ENCODE measurements at places on chromosomes 3 and 15. TPM values are rescaled to one million over a fixed set of nuclear protein-coding genes. Genes with fewer than 3 reads are reported as not detected.

- peak; percentile 32 for DNase-seq
Measured at GRCh38 chr15:60519218-60519617, 40.3 kb upstream of the ICE2 start.

- DNase-seq = no peak
Measured at GRCh38 chr15:76158226-76158625, 98.4 kb downstream of the TMEM266 start.

DNA sequence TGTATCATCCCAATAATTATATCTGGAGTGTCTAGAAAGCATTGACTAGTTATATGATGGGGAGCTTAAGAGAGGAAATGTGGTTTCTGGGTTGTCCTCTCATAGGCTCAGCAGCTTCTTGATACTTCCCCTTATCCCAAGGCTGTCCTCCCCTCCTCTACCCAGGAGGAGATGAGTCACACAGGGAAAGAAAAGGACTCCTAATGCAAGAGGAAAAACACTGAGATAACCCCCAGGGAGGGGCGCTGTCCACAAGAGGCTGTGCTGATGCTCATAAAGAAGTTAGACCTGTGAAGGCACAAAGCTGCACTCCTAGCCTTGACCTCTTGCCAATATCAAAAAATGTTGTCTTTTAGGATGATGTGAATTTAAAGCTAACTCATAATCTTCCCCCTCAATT is 28.8 kb upstream of the GYG1 start:
- peak; percentile 46 for DNase-seq

- DNase-seq = no peak
Measured at GRCh38 chr3:148205977-148206376, 491.7 kb upstream of the AGTR1 start.

- DNase-seq = no peak
Measured at GRCh38 chr3:140170612-140171011, 235.6 kb downstream of the CLSTN2 start.

GRCh38 chr3:134102976-134103375 is 73.3 kb upstream of the SLCO2A1 start:
- no peak for DNase-seq

- peak; percentile 75 for DNase-seq
Measured at GRCh38 chr15:53209396-53210042, 419.4 kb upstream of the ONECUT1 start.

GRCh38 chr15:75827691-75828090 is 15.6 kb upstream of the UBE2Q2 start:
- DNase-seq = peak; percentile 86

GRCh38 chr15:38216763-38217162 is 35.9 kb upstream of the SPRED1 start:
- DNase-seq = no peak

- peak; percentile 81 for DNase-seq
Measured at GRCh38 chr15:92429378-92430068, 35.8 kb downstream of the ST8SIA2 start.

DNA sequence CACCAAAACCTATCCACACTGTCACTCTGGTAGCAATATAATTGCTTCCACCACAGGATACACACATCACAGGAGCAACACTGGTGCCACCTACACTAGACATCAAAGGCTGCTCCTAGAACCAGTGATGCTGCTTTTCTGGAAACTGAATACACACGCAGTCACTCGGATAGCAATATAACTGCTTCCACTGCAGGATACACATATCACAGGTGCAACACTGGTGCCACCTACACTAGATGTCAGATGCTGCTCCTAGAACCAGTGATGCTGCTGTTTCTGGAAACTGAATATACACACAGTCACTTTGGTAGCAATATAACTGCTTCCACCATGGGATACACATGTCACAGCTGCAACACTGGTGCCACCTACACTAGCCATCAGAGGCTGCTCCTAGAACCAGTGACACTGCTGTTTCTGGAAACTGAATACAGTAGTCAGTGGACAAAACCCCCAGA is 6.9 kb upstream of the TNFSF10 start:
- DNase-seq = no peak

DNA sequence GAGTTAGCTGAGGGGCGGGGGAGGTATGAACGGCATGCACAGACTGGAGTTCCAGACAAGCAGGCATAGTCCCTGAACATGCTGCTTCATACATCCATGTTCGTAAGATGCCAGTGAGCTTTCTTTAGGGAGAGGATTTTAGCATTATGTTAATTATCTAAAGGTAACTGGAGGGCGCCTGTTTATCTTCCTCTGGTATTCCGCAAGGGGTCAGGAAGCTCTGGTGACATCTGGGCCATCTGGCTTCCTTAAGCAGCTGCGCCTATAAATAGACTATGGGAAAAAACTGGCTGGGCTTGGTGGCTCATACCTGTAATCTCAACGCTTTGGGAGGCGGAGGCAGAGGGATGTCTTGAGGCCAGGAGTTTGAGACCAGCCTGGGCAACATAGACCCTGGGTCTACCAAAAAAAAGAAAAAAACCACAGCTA is 1.5 kb upstream of the FBXO22 start:
- no peak for DNase-seq

DNA sequence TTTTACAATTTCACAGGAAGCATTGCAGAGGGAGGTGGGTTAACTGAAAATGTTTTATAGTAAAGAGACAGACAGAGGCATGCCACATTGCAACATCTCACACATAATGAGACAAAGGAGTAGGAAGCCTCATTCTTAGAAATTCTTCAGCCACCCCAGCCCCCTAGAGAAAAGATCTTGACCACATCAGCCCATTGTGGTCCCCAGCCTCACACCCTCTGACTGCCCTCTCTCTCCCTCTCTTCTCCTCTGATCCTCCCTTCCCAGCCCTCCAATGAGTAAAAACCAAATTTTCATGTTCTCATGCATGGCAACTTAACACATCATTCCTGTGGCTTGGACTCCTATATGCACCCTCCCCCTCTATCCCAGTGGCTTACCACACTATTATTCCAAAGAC is 174.1 kb downstream of the UACA start:
- peak; percentile 51 for DNase-seq

GRCh38 chr3:25156626-25157025 is 271.4 kb upstream of the RARB start:
- DNase-seq = peak; percentile 56

- no peak for DNase-seq
Measured at GRCh38 chr3:151483961-151484520, 23.2 kb upstream of the IGSF10 start.

DNA sequence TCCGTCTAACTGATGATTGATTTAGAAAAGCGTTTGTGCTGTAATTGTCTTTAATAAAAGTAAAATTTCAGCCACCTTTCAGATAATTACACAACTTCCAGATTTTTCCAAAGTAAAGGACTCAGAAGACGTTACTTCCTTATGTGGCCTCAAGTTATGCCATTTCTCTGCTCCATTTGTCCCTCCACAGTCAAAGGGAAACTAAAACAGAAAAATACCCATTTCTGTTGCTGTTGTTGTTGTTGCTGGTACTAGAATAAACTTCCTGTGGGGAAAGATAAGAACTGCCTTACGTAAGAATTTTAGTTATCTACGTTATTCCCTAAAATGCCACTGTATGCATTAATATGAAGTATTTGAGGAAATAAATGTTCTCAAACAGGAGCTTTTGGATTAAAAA is 153.9 kb downstream of the P3H2 start:
- DNase-seq = no peak

GRCh38 chr3:190359813-190360212 is 28.1 kb upstream of the CLDN16 start:
- no peak for DNase-seq

- peak; percentile 19 for DNase-seq
Measured at GRCh38 chr3:100796556-100796955, 87.3 kb downstream of the TFG start.

- DNase-seq = no peak
Measured at GRCh38 chr3:9153904-9154619, 95.4 kb downstream of the SRGAP3 start.

GRCh38 chr15:100944244-100944895 is 25.2 kb downstream of the LRRK1 start:
- DNase-seq = no peak

DNA sequence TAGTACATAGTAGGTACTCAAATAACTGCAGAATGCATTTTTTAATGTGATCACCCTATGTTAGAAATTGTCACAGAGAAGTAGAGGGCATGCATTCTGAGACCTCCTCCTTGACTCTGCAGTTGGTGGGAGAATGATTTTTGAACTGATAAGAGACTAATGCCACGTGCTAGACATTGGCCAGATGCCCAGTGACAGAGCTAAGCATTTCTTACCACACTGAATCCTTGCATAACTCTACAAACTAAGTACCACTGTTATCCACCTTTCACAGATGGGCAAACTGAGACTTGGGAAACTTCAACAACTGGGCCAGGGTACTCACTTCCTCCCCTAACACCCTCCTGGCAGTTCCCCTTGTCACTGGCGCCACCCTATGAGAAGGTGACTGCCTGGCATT is 33.5 kb upstream of the SPATA12 start:
- no peak for DNase-seq

DNA sequence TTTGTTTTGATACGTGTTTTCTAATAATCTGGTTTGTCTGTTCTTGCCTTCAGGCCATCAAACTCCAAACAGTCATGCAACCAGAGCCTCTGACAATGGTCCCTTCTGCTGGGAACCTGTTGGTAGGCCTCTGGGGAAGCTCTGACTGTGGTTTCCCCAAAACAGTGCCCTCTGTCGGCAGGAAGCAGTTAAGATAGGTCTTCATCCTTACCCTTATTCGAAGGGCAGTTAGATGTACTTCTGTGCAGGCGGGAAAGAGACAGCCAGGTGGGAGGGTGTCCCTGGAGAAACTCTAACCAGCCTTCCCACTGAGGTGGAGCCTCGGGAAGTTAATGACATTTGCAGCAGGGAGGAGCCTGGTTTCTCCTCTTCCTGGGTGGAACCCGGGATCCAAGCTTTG is 81.6 kb upstream of the CHMP2B start:
- peak; percentile 16 for DNase-seq

DNA sequence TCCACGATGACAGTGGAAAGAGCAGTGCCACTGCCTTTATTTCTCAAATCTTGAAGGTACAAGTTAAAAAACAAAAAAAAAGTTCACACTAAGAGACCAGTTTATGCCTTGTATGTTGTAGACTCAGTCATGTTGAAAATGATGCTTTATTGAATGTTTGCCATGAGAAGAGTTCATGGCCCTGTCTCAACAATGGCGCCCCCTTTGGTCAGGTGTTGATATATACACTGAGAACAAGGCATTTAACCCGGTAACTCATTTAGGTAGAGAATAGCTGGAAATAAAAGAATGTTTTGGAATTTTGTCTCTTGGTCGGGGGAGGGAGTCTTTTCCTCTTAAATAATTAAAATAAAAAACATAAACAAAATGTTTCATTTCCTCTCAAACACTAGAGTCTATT is 145.6 kb upstream of the SLC2A2 start:
- no peak for DNase-seq

DNA sequence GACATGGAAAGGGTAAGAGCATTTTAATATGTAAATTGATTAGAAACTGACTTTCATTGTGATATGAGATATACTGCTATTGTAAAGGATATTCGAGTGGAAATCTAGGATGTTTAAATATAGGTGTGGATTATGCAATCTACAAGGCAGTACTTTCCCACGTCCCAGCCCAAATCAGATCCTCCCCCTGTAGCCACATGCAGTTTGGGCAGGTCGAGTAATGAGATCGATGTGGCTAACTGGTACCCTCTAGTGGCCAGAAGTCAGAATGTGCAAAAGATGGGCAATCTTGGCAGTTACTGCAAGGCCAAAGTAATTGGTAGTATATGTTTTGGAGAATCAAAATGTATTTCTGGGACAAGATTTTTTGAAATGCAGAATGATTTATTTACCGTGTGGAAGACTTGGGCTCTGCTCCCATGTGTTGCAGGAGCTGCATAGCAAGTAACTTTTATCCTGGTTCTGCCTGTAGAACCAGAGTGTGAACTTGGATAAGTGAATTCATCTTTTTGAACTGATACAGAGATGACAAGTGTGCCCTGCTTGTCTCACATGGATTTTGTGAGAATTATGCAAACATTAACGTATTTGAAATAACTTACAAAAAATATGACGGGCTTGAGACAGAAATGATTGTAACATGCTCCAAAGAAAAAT is 94.5 kb upstream of the ADAMTSL3 start:
- DNase-seq = peak; percentile 71

DNA sequence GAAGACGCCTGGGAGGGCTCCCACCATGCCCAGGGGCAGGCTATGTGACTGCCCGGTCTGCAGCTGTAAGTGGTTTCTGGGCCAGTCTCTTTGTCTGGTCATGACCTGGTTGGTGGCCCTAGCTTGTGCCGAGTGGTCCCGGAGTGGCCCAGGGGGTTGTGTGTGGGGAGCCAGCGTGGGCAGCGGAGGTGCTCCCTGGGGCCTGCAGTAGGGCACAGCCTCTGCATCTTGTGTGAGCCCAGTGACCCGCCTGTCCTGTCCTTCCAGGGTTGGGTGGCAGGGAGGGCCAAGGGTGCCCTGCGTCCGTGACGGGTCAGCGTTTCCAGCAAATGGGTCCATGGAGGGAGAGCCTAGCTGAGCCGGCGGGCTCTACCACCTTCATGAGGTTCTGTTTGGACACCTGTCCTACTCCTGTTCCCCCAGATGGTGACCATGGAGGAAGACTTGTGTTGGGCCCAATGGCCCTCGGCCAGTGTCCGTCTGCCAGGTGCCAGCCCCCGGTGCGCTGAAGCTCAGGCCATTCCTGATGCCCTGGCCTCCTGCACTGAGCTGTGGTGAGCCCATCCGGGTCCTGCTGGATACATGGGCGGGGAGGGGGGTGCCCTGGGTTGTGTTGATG is 215.4 kb downstream of the SNRPN start:
- no peak for DNase-seq

DNA sequence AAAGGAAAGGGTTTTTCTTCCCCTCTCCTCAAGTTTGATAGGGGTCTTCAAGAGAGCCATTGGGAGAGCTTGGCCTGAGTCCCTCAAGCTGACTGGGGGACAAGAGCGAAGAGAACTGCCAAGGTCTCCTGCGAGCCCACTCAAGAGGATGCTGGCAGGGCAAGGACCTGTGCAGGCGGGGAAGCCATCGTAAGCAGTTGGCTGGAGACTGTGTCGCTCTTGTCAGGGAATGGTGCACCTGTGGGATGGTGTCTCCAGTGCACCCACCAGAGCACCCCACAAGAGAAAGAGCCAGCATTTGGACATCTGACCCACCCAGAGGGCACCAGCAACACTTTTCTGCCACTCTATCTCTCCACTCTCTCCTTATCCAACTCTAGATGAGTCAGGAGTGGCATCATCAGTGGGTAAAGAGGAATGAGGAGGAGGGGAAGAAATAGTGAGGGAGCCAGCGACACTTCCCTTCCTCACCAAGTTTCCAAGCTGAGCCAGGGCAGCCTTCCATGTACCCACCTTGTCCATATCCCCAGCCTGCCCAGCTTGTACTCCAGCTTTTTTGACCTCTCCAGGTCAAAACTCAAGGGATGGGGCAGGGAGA is 13.6 kb upstream of the XIRP1 start:
- no peak for DNase-seq

The TMC3 gene
- polyA plus RNA-seq = not detected

The PDZRN3 gene
- 0.95 TPM for polyA plus RNA-seq

The CHRFAM7A gene
- polyA plus RNA-seq = not detected

The ALDH1A2 gene
- polyA plus RNA-seq = 0.15 TPM

The SLC6A6 gene
- 13.4 TPM for polyA plus RNA-seq

The CLRN1 gene
- polyA plus RNA-seq = not detected

The SAXO2 gene
- 2.0 TPM for polyA plus RNA-seq

The ROPN1 gene
- polyA plus RNA-seq = 1.7 TPM

The FILIP1L gene
- 3.7 TPM for polyA plus RNA-seq

The CPNE9 gene
- polyA plus RNA-seq = not detected

The C15orf62 gene
- 0.05 TPM for polyA plus RNA-seq

The CSPG5 gene
- 0.19 TPM for polyA plus RNA-seq
